ENCODE measurements at places on chromosomes 5 and 9. TPM values are rescaled to one million over a fixed set of nuclear protein-coding genes. Genes with fewer than 3 reads are reported as not detected.

DNA sequence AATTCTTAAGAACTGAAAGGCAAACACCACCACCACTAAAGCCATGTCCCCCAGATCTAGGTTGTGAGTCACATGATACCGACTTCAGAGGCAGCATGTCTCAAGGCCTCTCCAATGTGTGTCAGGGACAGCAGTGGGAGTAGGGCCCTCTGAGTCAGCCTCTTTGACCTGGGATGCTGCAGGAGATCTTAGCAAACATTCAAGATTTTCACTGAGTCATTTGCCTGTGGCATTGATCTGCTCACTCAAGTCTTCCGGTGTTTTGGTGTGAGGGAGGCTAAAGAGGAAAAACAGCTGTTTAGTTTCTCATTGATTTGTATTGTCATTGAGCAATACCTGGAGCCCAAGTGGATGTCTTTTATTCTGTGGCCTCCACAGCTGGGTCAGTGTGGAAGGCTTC is 36.1 kb downstream of the TMC1 start:
- no peak for DNase-seq

- DNase-seq = peak; percentile 75
Measured at GRCh38 chr5:180360078-180360957, 7.2 kb upstream of the GFPT2 start.

DNA sequence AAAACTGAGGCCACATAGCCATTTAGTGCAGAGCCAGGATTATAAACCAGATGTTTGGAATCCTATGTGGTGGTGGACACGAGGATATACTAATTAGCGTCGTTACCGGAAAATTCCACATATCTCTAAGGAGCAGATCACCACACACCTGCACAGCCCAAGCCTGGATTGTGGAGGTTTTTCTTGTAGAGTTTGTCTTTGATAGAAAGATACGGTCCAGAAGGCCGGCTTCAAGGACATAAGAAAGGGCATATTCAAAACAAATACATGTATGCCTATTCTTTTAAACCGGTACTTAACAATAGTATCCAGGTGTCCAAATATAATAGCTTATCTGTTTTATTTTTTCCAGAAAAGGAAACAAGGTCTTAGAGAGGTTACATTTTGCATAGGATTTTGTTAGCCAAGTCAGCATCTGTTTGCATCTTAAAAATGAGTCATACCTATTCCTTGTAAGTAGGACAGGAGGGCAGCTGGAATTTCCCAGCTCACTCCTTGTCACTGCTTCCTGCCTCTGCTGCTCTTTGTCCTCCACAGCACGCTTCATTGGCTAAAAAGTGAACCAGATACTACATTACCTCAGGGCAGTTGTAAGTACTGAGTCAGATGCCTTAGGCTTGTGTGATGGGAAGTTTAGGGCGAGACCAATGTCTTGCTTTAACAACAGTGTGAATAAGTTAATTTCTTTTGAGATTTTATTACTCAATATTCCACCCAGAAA is 3.6 kb downstream of the TMC1 start:
- DNase-seq = peak; percentile 18

DNA sequence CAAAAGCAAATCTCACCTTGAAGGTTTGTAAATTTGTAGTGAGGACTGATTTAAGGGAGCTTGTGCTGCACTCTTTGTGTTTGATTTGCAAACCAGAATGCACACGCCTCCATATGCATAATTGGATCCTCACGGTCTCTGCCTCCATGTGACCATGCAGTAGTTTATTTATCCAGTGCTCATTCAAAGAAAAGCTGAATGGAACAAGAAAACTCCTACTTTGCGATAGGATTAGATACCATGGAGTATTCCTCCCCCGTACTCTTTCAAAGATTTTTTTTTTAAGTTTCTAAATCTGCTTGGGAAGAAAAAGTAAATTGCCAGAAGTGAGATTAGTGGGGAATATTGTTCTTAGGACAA is 290.4 kb upstream of the TUT7 start:
- DNase-seq = no peak

GRCh38 chr5:173668245-173668800 is 51.9 kb upstream of the BOD1 start:
- no peak for DNase-seq

- no peak for DNase-seq
Measured at GRCh38 chr5:147669169-147669869, 113.2 kb downstream of the JAKMIP2 start.

- no peak for DNase-seq
Measured at GRCh38 chr9:13082796-13083195, 196.7 kb downstream of the MPDZ start.

GRCh38 chr5:96871686-96872085 is 4.6 kb upstream of the ERAP2 start:
- DNase-seq = no peak

GRCh38 chr5:10584714-10585517 is 21.0 kb downstream of the ANKRD33B start:
- no peak for DNase-seq

GRCh38 chr5:149358294-149358651 is 427 bp downstream of the PCYOX1L start:
- no peak for DNase-seq

- no peak for DNase-seq
Measured at GRCh38 chr5:102223542-102224477, 72.3 kb downstream of the SLCO4C1 start.

- peak; percentile 92 for DNase-seq
Measured at GRCh38 chr5:77852514-77853352, 76.6 kb upstream of the TBCA start.

DNA sequence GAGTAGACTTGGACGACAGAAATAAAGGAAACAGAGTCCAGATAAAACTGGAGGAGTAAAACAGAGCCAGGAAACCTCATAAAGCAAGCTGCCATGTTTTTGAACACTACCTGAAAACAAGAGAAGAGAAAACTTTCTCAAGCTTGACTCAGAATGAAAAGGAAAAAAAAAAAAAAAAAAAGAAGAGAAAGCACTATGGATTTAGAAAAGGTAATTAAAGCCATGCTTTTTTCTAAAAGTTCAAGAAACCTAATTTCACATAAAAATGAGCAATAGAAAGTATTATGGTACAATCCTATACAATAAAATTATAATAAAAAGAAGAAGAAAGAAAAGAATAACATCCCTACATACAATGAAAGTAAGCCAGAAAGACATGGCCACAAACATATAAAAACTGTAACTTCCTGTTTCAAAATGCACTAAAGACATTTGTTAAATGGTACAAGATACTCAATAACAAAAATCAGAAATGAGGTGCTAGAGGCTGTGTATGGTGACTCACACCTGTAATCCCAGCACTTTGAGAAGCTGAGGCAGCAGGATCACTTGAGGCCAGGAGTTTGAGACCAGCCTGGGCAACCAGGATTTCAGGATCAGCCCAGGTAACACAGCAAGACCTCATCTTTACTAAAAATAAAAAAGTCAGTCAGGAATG is 129.5 kb downstream of the SIL1 start:
- DNase-seq = no peak

DNA sequence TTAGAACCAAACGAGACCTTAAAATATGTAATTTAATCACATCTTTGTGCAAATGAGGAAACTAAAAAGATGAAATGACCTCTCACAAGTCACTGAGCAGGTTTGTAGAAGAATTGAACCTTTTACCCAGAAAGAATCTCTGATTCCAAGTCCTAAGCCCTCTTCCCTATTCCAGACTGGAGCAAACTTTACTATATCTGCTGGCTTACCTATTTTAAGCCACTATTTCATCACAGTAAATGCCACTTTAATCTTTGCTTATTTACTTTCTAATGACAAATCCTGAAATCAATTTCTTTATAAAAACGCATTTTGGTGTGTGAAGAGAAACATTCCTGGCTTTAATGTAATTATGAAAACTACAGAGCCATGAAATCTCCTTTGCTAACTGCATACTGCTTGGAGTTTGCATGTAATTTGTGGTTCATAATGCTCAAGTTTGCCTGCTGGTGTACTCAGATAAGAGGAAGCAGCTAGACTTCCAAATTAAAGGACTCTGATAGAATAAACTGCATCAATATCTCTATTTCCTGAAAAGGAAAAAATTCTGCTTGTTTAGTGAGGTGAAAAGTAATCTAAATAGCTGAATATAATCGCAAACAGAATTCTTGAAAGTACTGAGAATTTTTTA is 121.2 kb downstream of the RAB3C start:
- DNase-seq = no peak

DNA sequence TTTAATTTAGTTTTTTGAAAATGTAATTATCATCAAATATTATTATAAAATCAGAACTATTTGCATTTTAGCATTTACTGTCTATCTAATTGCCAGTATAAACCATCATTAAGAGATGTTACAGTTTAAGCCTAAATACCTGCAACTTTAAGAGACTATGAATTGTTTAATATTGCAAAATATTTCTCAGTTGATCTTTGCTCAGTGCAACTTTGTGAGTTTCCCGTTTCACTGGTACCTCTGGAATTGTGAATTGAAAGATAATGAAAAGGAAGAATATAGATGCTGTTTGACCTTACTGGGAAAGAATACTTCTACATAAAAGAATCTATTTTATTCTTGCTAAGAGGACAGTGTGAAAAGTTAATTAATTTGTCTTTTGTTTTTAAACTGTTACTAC is 30.2 kb upstream of the TMED7 start:
- DNase-seq = no peak

GRCh38 chr5:134464988-134465815 is 53.5 kb upstream of the CDKN2AIPNL start:
- no peak for DNase-seq

DNA sequence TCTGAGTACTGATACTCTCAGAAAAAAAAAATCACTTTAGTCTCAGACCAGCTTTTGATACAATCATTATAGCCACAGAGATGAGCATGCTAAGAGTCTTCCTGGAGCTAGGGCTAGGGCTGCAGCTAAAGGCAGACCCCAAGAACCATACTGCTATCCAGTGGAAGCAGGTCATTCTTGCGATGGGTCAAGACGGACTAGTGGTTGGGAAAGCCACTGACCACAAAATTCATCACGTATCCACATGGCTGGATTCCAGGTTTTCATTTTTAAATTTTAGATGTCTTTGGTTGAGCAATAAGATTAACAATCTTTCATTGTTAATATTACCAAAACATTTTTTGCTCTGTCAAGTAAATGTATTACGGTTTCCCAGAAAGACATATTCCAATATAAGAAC is 598.1 kb downstream of the DNAH5 start:
- no peak for DNase-seq

Gene DBH
- total RNA-seq = not detected

Gene ARHGEF28
- 0.41 TPM for total RNA-seq

Gene NOL8
- total RNA-seq = 7.9 TPM

Gene IL9
- not detected for total RNA-seq

Gene GNG10
- 27.7 TPM for total RNA-seq

All from H7 (cell line).